ENCODE measurements at places on chromosomes 1 and 21.

GRCh38 chr1:25666460-25666859, 49.9 kb downstream of the MAN1C1 start:
- no peak for DNase-seq

- DNase-seq, result no peak
Observed at GRCh38 chr1:77168358-77168757, 50.9 kb downstream of the PIGK start.

GRCh38 chr1:66920543-66920942, 4.1 kb downstream of the DNAI4 start:
- DNase-seq, result no peak

- DNase-seq, result no peak
Observed at GRCh38 chr21:38811257-38811656, 5.5 kb downstream of the ETS2 start.

DNA sequence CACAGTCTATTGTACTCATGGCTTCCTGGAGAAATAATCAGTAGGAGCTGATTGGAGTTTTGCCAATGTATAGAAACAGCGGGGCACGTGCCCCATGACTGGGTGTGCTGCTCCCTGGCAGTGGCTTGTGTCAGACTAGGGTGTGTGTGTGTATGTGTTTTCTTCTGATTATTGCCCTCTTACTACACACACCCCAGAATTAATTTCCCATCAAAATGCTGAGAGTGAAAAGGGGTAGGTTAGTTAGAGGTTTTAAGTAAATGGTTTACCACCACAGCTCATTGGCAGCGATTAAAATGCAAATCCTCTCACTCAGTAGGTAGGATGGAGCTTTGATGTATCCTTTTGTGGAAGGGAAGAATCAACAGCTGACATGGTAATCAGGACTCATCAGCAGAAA, 29.9 kb downstream of the HHAT start:
- DNase-seq, result no peak

DNA sequence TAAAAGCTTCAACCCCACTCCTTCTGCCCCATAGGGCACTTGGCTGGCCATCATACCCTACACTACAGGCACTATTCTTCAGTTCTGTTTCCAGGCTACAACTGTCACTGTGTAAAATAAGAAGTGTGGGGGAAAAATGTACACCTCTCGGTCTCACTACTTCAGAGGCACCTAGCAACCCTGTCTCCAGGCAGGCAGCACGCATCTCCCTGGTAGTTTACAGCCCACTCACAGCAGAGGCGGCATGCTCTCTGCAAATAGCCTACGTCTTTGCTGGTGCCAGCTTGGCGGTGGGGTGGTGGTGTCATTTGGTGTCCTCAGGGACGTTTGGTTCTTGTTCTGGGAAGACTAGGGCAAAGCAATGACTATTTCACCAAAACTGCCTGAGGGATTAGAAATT, 48.2 kb upstream of the BTG3 start:
- DNase-seq, result no peak

GRCh38 chr1:161836018-161836417, 69.9 kb downstream of the ATF6 start:
- DNase-seq, result no peak

GRCh38 chr1:241813768-241814320, 34.2 kb upstream of the EXO1 start:
- no peak for DNase-seq

GRCh38 chr1:165816826-165817497, 10.5 kb upstream of the UCK2 start:
- DNase-seq, result no peak

DNA sequence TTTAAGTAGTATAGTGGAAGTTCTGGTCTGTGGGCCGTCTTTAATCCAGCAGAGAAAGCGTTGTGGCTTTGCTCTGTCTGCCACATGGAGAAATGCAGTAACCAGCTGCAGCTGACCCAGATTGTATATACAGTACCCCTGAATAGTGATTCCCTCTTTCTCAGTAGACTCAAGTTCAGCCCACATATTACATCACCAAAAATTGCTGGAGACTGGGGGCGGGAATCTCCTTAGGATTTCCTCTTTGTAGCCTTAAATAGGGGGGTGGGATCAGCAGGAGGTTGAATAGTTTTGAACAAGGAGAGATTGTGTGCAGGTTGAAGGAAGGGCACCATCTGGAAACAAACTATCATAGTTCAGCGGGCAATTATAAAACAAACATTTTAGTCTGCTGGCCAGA, at the start of gene ANGPTL1:
Gene ANGPTL1 (minus strand): TSS at position 134 of the 400 bp plus-strand sequence. CDS start 5,301 bp downstream, outside the sequence.
- DNase-seq, result no peak

- DNase-seq, result no peak
Observed at GRCh38 chr21:25904044-25904695, 169.4 kb downstream of the GABPA start.

DNA sequence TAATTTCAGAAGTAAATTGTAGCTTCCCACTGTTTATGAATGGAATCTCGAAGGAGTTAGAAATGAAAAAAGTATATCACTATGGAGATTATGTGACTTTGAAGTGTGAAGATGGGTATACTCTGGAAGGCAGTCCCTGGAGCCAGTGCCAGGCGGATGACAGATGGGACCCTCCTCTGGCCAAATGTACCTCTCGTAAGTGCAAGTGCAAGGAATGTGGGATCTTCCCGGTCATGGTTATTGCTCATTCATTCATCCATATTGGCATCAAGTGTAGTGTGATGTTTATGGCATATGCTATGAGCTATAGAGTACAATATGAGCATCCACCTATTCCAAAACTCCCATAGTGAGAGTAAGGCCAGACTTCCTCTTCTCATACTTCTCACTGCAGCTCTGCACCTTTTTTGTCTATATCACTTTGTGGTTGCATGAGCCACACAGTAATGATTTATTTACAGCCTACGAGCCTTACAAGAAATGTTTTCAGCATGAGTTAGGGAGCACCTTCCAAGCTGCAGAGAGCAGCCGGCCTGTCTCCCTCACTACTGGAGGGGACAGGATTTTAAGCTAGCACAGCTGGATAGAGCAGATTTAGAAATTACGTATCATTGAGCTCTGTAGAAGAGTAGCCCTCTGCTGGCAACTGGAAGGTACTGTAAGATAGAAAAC, 24.9 kb upstream of the CR1L start:
- peak; percentile 41 for DNase-seq

DNA sequence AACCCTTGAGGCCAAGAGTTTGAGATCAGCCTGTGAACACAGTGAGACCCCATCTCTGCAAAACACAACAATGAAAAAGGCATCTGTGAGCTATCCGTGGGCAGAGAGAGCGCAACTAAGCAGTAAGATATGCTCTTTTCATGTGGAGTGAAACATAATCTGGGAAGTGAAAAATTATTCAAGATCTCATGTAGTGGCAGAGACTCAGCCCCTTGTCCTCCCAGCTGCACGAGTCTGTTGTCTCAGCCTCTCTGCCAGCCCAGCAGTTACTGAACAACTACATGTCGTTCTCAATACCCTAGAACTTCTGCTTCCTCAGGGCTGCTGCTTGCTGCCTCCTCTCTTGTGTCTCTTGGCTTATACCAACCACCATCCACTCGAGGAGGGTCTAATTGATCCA, 61.3 kb upstream of the WDR26 start:
- no peak for DNase-seq

DNA sequence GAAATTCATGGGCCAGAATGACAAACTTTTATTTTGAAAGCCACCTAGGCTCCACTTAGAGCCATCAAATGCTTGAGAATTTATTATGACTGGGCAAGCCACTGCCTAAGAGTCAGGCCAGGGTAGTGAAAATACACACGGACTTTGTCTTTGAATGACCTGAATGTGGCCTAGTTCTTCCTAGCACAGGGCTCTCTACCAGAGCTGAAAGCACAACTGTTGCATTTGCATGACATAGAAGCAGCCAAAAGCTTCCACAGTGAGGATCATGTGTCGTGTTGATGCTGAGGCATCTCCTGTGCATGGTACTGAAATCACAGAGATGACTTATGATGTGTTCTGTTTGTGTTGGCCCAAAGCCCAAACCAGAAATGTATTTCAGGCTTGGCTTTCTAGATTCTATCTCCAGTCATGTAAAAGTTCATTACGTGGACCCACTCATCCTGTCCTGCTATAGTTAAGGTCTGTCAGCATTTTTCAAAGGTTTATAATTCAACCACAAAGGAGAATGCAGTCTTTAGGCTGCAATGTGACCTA, 164.0 kb upstream of the UBE2U start:
- DNase-seq, result no peak

- no peak for DNase-seq
Observed at GRCh38 chr1:62234688-62235087, 40.0 kb downstream of the L1TD1 start.

DNA sequence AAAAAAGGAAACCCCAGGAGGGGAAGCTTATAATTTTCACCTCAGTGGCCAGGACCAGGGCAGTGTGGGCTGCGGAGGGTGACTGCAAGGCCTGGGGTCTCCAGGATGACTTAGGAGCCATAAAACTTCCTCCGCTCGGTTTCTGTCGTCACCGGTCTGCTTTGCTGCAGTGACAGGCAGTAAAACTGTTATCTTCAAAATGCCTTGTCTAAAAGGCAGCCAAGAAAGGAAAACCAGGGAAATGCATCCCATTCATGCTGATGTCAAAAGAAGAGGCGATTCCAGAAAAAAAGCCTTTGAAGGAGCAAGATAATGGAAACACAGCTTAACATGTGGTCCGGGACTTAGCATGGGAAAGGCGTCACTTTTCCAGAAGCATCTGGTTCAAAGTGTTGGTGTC, 42.0 kb downstream of the COL6A1 start:
- no peak for DNase-seq

DNA sequence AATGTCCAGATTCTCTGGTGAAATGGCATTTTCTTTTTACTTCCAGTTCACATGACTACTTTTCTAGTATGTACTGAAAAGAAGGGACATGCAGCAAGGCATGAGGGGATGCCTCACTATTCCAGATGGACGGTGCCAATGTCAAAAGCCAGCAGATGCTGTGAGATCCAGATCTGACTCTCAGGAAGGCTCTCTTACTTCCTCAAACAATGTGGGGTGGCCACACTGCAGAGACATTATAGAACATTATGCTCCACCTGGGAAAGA, 17.7 kb downstream of the CRYZ start:
- DNase-seq, result no peak

DNA sequence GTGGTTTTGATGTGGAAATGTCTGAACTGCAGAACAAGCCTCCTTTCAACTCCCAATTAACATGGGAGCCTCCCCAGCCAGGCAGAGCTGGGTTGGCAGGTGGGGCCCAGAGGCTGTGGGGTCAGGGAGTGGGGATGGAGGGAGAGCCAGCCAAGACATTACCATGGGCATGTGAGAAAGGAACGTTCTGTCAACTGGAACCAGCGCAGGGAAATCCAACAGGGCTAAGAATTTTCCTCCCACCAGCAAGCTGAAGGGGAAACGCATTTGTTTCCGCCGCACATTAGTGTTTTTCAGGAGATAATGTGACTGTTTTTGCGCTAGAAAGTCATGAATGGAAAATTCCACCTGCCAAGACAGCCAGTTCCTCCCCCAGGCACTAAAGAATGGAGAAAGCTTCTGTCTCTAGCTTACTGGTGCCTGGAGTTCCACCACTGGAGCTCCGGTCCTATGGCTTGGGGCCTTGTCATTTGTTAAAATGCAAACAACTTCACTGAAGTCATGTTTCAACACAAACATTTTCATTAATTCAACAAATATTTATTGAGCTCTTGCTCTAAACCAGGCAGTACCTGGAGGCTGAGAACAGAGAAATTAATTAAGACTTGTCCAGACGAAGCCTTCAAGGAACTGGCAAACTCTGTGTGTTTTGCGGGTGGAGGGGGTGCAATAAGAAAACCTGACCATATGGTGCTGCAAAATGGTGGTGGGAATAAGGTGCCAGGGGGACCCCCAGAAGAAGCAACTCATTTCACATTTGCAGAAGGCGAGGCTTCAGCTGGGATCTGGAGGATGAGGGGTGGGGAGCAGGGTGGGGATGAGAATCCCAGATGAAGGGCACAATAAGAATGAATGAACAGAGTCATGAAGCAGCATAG, 305.1 kb downstream of the MATN1 start:
- no peak for DNase-seq

DNA sequence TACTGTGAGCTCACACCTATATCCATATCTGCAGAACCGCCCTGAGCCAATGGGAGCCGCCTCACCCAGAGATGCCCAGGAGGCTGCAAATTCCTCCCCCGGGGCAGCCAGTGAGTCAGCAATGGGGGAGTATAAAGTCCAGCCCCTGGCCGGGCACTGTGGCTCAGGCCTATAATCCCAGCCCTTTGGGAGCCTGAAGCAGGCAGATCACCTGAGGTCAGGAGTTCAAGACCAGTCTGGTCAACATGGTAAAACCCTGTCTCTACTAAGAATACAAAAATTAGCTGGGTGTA, 5.0 kb upstream of the CLCNKB start:
- no peak for DNase-seq

- DNase-seq, result no peak
Observed at GRCh38 chr1:51464828-51465227, 54.2 kb downstream of the EPS15 start.

DNA sequence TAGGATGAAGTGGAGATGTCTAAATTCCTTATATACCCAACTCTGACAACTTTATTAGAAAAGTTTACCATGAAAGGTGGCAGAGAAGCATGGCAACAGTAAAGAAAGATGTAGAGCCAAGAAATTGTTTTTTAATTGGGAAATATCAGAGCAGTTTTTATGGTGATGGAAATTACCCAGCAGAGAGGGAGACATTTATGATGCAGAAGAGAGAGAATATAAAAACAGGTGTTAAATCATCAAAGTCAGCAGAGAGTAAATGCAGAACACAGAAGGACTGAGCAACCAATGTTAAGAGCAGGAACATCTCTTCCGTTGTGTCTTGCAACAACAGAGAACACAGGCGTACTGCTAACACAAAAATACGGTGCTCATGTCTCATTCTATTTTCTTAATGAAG, 28.2 kb downstream of the WARS2 start:
- DNase-seq, result no peak

DNA sequence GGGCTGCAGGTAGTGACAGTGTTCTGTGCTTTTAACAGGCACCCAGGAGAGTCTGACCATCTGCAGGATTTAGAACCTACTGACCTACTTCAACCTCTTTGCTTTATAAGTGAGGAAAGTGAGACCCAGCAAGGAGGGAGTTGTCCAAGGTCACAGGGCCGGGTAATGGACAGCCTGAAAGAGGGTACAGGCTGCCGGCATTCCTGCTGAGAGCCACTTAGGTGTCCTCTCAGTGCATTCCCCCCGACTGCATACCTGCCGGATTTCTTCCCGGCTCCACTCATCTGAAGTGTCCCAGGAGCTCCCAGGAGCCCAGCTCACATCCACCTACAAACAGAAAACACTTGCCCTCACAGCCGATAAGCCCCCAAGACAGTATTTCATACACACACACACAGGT, 13.9 kb downstream of the PHLDA3 start:
- no peak for DNase-seq

DNA sequence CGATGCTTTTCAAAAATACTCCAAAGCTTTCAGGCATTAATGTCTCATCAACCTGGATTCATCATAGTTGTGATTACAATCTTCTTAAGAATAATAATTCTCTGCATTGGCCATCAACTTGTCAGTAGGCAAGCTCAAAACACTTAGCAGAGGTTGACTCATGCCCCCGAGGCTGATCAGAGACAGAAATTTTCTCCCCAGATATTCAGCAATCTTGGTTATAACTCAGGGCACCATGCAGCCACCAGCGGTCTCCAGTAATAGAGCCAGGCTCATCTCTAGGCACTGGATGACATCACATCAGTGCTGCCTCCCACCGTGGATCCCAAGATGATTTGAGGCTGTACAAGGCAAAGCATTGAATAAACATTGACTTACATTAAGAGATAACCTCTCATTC, 14.3 kb upstream of the IFFO2 start:
- DNase-seq, result no peak

GRCh38 chr1:213111502-213111901, 60.5 kb downstream of the RPS6KC1 start:
- DNase-seq, result no peak

GRCh38 chr1:154557939-154558719, at the start of gene UBE2Q1:
UBE2Q1 (minus strand) TSS chr1:154558662; CDS start chr1:154558553, 109 bp downstream.
- peak; percentile 22 for DNase-seq

Measured in activated CD4-positive, alpha-beta T cell treated with anti-CD3 and anti-CD28 coated beads, Interleukin-2, amount 50 U/mL, for 16 hours (primary cell).